ENCODE measurements at places on chromosomes 7 and 10. TPM values are rescaled to one million over a fixed set of nuclear protein-coding genes. Genes with fewer than 3 reads are reported as not detected.

NKX6-2 gene
- total RNA-seq, result not detected

NODAL gene
- total RNA-seq, result not detected

SPDYE2B gene
- total RNA-seq, result not detected

CYP3A4 gene
- total RNA-seq, result not detected

CCZ1B gene
- 83.0 TPM for total RNA-seq

TDRD1 gene
- total RNA-seq, result 0.52 TPM

ABHD11 gene
- total RNA-seq, result 13.6 TPM

CYP3A5 gene
- 1.0 TPM for total RNA-seq
